Effector memory CD4-positive, alpha-beta T cell (primary cell): ENCODE measurements at places on chromosomes 1 and 21.

GRCh38 chr1:79817031-79817560, 810.6 kb upstream of the ADGRL4 start:
- DNase-seq, result no peak

DNA sequence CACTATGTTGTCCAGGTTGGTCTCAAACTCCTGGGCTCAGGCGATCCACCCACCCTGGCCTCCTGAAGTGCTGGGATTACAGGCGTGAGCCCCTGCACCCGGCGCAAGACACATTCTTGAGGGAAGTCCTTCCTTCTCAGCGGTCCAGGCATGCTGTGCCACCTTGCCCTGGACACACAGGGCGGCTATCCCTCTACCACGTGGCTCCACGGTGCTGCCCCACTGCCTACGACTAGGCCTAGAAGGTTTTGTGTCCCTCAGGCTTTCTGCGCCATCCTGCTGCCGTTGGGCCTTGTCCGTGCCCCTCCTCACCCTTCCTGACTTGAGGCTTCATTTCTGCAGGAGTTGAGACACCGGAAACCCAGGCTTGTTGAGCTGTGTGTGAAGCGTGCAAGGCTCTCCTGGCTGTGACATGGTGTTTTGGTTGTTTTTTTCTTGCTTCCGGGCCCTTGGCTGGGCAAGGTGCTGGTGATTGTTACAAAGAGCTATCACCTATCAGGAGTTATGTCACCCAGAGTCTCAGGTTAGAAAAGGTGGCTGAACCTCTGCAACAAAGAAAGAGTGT, 13.9 kb downstream of the C1orf174 start:
- DNase-seq, result no peak

- no peak for DNase-seq
These were observed at the start of gene S100A12 for GRCh38 chr1:153375511-153375910. Gene S100A12 (minus strand): TSS chr1:153375621. CDS start chr1:153374592, 1,029 bp downstream.

- DNase-seq, result no peak
These were observed 395.4 kb upstream of the ADAMTS5 start for GRCh38 chr21:27362249-27362648.

- no peak for DNase-seq
These were observed 71.3 kb upstream of the NGF start for GRCh38 chr1:115409094-115410015.

GRCh38 chr1:81228926-81229325, 571.8 kb upstream of the ADGRL2 start:
- no peak for DNase-seq

GRCh38 chr1:110765640-110766335, 91.0 kb upstream of the KCNA3 start:
- DNase-seq, result no peak

DNA sequence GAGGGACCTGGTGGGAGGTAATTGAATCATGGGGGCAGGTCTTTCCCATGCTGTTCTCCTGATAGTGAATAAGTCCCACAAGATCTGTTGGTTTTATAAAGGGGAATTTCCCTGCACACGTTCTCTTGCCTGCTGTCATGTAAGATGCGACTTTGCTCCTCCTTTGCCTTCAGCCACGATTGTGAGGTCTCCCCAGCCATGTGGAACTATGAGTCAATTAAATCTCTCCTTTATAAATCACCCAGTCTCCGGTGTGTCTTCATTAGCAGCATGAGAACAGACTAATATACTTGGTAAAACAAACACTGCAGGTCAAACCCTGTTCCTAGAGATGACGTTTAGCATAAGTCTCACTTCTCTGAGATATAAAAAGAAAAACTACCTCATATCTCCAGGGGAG, 148.3 kb downstream of the MATN1 start:
- DNase-seq, result no peak

- no peak for DNase-seq
These were observed 11.0 kb downstream of the RAP1A start for GRCh38 chr1:111630567-111630966.

DNA sequence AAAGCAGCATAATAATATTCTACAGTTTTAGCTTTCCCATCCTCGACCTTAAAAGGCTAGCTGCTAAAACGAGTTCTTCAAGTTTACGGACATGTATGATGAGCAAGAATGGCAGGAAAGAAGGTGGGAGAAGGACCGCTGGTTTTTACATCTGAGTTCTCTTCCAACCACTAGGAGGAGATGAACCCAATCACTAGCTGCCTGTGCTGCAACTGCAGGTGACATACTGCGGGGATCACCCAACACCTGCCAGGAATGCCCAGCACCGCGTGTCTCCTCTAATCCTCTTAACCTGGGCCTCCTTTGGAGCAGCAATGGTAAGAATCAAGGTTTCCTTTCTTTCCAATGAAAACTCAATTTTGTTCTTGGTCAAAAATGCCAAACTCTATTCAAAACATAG, 23.5 kb downstream of the TOR3A start:
- DNase-seq, result no peak

DNA sequence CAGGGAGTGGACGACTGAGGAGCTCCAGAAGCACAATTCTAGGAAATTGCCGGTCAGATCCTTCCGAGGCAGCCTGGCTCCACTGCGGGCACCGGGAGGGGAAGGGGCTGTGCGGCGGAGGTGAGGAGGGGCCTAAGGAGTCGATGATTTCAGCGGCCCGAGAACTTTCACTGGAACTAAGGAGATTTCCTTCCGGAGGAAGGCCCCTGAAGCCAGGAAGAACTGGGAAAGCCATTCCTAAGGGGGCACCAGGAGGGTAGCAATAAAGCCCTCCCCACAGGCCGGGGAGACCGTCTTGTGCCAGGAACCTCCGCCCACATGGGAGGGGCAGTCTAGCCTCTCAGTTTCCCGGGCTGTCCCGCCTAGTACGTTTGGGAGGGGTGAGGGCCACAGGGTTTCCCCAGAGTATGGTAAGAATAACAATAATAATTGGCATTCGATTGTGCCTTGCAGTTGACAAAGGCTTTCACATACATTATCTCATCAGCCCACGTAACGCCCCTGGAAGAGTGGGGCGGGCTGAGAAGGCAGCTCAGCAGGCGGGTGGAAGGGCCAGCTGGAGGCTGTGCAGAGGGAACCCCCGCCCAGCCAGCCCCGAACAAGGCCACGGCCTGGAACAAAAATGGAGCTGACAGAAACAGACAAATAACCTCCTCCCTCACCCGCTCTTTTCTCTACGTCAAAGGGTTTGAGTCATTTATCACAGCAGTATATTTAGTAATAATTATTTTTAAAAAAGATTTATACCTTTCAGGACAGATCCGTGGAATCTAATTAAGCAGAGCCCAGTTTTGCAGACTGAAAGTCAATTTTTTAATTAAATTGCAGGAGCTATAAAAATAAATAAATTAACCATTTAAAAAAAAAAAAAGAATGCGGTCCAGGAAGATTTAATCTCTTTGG, 19.8 kb downstream of the NPR1 start:
- DNase-seq, result no peak

- DNase-seq, result no peak
These were observed 18.8 kb downstream of the PKNOX1 start for GRCh38 chr21:42993051-42993712.

DNA sequence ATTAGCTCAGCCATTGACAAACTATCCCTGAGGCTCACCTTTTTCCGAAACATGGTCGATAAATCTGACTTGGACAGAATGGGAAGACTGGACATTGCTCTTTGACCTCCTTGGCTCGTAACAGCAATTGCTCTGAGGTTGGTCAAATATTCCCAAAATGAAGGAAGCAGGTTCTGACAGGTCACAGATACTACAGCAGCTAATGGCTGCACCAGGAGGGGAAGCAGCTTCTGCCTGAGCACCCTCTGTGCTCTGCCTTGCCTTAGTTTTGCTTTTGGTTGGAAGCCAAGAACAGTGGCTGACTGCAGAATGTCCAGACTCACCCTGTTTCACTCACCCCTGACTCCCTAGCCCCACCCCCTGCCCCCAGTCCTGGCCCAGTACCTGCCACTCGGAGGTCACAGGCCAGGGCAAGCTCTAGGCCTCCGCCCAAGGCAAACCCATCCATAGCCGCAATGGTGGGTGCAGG, 15.4 kb downstream of the ECHDC2 start:
- no peak for DNase-seq

DNA sequence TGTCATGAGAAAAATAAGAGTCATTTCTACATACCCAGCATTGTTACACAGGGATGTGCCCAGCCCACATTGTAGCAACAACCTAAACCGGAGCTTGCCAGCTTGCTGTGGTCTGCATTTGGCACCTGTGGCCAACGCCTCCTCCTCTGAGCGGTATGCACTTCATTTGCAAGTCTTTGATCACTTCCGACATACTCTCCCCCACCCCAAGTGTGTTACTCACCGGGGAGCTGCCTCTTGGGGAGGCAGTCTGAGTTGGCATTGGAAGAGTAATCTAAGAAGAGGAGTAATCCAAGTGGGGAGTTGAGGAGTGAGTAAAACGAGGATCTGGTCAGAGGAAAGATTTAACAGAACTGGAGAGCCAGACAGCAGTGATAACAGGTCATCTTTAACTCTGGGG, 3.8 kb downstream of the BCL9 start:
- DNase-seq, result peak; percentile 83

GRCh38 chr1:113223546-113223945, 150.5 kb downstream of the LRIG2 start:
- DNase-seq, result no peak

GRCh38 chr1:86184426-86184825, 27.9 kb upstream of the COL24A1 start:
- no peak for DNase-seq

GRCh38 chr1:10979483-10979920, 33.0 kb upstream of the TARDBP start:
- DNase-seq, result no peak

DNA sequence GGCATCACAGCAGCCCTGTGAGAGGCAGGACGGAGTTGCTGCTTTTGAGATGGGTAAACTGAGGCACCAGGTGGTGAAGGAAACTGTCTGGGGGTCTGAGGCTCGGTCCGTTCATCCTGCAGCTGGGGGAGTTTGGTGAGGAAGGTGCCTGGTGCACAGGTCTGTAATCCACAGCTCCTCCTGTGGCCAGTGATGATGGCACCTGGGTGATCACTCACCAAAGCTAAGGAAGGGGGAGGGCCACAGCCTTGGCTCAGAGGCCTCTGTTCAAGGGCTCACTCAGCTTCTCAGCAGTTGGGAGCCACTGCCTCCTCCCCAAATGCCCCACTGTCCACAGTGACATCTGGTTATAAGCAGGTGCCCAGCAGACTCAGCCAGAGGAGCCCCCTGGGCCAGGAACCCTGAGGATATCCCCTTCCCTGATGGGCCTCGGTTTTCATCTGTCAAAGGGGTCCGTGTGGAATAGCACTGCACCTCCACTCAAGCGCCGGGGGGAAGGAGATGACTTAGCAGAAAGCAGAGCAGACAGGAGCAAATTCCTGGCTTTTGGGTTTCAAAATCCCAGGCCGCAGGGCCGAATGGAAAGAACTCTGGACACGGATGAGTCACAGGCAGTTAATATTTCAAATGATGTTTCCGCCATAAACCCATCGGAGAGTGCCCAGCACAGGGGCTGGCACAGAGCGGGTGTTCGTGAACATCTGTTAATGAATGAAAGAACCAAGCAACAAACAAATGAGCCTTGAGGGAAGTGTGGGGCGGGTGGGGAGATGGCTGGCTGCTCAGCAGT, 82.8 kb downstream of the DMRTB1 start:
- no peak for DNase-seq

DNA sequence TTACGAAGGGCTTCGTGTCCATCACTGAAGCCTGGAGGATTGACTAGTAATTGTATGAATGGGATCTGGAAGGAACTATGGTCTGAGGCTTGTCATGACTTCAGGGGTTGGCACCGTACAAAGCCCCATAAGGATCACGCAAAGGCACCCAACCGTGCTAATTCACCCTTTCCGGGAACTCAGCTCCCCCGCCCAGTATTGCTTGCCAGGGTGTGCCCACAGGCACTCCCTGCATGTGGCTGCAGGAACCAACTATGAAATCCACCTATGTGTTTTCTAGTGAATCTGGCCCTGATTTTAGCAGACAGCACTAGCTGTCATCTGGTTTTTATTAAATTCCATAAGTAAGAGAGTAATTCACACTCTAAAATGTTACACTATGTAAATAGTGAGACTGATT, 139.2 kb downstream of the TM2D1 start:
- DNase-seq, result no peak

GRCh38 chr1:156368889-156369684, at the start of gene RHBG:
Gene RHBG (plus strand): TSS chr1:156369211. CDS start chr1:156369250, 39 bp downstream.
- DNase-seq, result no peak

DNA sequence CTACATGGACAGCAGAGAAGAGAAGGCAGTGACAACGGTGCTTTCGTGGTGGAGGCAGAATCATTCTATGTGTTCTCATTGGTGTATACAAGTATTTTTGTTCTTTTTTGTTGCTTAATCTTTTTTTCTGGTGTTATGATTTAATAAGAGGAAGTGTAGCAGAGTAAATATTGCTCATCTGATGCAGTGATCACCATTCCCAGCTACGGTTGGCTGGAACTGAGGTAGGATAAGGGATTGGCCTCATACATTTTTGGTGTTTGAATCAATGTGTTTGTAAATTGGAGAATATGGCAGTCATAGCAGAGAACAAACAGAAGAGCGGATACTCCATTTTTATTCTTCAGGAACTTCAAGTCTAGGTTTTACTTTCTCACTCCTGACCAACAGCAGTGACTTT, 76.6 kb downstream of the UBE2U start:
- DNase-seq, result no peak

- DNase-seq, result no peak
These were observed 110.9 kb upstream of the IRF2BP2 start for GRCh38 chr1:234720709-234721441.

- DNase-seq, result no peak
These were observed 81.5 kb upstream of the MROH9 start for GRCh38 chr1:170853867-170854266.

DNA sequence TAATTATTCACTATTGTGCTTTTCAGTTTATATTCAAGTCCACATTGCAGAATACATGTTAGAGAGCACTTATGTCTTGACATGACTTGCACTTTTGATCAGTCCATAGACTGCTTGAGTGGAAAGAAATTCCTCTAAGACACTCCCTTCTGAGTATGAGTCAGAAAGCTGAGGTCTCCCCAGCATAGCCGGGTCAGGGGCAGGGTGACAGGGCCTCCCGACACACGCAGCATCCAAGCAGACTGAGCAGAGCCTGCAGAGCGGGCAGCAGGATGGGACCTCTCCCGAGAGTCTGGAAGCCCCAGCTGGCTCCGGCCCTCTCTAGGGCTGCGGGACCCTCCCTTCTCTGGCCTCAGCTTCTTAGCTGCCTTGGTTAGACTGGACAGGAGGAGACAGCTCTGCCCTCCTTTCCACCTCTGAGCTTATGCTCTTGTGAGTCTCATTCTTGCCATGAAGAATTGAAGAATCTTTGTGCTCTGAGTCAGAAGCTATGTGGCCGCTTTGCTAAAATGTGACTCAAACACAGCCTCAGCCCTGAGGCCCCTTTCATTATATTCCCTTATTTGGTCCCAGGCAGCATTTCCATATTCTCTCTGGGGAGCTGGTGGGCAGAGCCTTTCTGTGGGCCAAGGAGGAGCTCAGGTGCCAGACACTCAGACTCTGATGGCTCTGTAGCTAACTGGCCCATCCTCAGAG, 11.2 kb upstream of the CAPN2 start:
- DNase-seq, result no peak

- DNase-seq, result no peak
These were observed 276.6 kb downstream of the NFIA start for GRCh38 chr1:61358770-61359455.

DNA sequence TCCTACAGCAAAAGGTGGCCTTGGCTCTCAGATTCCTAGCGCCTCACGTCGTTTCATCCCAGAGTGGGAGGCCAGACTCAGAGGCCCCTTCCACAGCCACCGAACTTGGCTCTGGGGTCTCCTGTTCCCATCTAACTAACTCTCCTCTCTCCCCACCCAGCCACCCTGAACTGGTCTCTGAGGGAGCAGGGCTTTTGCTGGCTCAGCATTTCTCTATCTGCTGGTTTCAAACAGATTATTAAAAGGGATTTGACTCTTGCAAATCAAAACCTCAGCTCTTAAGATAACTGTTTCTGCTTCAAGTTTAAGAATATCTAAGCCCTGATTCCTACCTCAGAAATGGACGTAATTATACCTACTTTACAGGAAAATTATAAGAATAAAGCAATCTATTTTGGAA, 91.0 kb upstream of the ATP1B1 start:
- no peak for DNase-seq
